ENCODE measurements at places on chromosomes 3 and 15.

DNA sequence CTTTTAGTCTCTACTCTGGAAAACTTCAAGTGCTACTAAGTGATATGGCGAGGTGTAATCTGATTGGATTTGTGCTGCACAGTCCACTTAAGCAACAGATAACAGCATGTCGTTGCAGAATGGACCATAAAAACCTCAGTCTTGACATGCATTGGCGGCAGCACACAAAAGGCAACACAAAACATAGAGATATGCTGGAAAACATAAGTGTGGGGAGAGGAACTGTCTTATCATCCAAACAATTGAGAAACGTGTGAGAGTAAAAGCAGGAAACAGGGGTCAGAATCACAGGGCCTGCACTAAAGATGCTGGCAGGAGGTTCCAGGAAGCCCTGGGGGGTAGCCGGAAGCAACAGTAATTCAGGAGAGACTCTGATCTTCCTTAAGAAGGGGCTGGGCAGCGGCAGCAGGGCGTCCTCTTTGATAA lies 82.1 kb downstream of the CGNL1 start:
- DNase-seq, result no peak

- DNase-seq, result no peak
Observed at GRCh38 chr3:99696497-99696896, 58.1 kb downstream of the COL8A1 start.

DNA sequence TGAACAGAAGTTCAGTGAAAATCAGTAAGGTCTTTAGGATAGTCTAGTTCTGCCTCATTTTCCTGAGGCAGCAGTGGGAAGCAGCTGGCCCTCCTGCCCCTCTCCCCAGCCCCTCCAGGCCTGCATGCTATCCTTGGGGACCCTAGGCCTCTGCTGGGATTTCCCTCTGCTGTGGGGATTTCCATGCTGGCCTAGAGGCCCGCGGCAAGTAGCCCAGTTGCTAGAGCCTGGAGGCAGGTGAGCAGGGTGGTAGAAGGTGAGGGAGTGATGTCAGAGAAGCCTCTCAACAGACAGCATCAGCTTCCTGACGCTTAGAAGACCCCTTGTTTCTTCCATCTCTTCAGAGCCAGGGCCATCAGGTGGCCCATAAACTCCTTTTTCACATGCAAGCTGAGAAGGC lies 305.8 kb upstream of the THBS1 start:
- DNase-seq, result no peak

- DNase-seq, result no peak
Observed at GRCh38 chr3:159723295-159723694, 265.3 kb upstream of the IL12A start.

- DNase-seq, result no peak
Observed at GRCh38 chr3:171825222-171825828, 15.0 kb upstream of the PLD1 start.

DNA sequence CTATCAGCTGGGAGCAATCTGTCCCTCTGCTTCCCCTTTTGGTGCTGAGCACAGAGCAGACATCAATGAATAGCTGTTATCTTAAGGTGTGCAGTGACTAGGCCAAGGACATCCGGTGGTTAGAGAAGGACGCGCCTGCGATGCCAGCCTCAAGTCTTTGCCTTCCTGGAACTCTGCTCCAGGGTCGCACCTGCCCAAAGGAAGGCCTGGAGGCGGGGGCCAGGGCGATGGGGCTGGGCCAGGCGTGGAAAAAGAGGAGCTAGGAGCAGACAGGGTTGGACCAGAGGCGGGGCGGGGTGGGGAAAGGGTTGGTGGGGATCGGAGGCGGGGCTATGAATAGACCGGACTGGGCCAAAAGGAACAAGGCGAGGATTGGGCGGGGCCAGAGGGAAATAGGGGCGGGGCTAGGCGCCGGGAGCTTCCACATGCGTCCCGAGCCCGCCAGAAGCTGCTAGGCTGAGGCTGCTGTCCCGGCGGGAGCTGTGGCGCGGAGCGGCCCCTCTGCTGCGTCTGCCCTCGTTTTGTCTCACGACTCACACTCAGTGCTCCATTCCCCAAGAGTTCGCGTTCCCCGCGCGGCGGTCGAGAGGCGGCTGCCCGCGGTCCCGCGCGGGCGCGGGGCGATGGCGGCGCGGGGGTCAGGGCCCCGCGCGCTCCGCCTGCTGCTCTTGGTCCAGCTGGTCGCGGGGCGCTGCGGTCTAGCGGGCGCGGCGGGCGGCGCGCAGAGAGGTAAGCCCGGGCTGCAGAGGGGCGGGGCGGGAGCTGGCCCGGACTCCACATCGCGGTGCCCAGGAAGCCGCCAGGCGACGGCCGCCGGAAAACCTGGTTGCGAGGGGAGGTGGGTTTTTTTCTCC lies at the start of gene CHRNA5:
TSS of gene CHRNA5 (plus strand) at position 424 of the 854 bp plus-strand sequence. CDS start at position 624, 200 bp downstream.
- peak; percentile 89 for DNase-seq

- DNase-seq, result no peak
Observed at GRCh38 chr15:58562135-58562534, 130.3 kb downstream of the LIPC start.

DNA sequence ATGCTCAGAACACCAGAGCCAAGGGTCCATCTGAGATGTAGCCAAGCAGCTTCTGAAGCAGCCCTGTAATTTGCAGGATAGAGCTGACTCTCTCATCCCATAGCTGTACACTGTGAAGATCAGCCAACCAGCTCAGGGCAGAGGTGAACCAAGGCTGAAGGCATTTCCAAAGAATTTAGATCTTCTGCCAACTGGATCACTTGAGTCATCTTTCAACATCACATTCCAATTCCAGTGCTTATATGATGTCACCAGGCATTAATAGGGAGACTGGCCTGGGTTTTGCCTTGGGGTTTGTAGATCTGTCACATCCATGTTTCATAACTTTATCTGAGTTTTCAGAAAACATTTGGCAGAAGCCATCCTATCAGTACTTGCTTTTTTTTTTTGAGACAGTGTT lies 98.2 kb downstream of the NR2F2 start:
- DNase-seq, result no peak

GRCh38 chr3:127604035-127604434 lies 5.8 kb downstream of the MCM2 start:
- no peak for DNase-seq

GRCh38 chr3:170660139-170660538 lies 74.3 kb upstream of the SLC7A14 start:
- no peak for DNase-seq

GRCh38 chr3:128950223-128950938 lies 43.5 kb downstream of the CFAP92 start:
- DNase-seq, result no peak

DNA sequence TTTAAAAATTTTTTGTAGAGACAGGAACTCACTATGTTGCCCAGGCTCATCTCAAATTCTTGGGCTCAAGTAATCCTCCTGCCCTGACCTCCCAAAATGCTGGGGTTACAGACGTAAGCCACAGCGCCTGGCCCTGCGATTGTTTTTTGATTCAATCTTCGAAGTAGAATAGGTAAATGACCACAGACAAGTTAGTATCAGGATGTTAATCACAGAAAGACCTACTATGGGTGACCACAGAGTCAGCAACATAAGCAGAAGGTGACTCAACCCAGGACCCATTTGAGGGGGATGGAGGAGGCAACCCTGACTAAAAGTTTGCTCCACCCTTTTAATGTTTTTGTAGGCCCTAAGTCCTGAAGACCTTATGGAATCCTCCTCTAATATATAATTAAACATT lies 10.0 kb upstream of the USP3 start:
- DNase-seq, result no peak

GRCh38 chr3:143241481-143241951 lies 121.9 kb downstream of the CHST2 start:
- no peak for DNase-seq

DNA sequence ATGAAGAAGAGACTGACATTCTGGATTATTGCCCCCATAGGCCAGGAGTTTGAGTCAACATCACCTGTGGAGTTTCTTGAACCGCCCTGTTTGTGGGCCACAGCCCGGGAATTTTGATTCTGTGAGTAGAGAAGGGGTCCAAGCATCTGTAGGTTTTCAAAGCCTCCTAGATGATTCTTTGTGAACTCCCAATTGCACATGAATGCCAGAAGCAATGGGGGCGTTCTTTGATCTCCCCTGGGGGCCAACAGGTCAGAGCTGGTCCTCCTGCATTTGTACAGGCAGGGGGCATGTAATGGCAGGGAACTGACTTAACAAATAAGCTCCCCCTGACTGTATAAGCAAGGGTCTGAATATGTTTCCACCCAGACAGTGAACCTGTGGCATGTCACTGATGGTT lies 260.3 kb downstream of the SLCO3A1 start:
- no peak for DNase-seq

DNA sequence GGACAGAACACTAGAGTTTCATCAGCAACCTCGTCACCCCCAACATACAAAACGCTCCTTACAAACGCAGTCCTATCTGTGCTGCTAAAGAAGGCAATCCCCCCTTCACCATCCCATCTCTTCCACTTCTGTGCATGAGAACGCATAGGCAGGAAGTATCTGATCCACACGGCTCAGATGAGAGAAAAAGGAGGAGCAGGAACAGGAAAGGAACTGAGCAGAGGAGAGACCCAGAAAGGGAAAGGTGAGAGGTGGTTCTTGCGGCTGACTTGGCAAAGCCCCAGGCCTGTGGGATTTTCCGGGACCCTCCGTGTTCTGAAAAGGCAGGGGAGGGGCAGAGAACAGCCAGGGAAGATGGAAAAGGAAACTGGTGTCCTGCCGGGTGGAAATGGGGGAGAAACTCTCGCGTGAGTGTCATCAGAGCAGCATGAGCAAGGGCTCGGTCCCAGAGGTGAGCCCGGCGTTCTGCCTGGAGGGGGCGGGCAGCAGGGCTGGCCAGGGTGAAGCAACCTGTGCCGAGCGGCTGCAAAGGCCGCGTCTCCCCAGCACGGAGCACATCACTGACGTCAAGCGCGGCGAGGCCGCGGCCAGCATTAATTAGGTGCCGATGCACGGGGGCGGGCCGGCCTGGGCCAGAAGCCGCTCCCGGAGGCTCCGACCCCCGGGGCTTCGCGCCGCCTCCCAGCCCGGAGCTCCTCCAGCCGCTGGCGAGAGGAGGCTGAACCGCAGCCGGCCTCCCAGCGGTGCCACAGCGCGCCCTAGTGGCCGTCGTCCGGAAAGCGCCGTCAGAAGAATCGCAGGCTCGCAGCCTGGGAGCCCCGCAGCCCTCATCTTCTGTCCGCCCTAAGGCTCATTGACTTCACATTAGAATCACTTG lies 35.8 kb downstream of the CPN2 start:
- peak; percentile 86 for DNase-seq

- no peak for DNase-seq
Observed at GRCh38 chr15:59995568-59996297, 8.4 kb upstream of the FOXB1 start.

GRCh38 chr15:31150732-31151231 lies 49.3 kb upstream of the TRPM1 start:
- no peak for DNase-seq

GRCh38 chr3:42489937-42490227 lies 12.6 kb upstream of the VIPR1 start:
- DNase-seq, result no peak

DNA sequence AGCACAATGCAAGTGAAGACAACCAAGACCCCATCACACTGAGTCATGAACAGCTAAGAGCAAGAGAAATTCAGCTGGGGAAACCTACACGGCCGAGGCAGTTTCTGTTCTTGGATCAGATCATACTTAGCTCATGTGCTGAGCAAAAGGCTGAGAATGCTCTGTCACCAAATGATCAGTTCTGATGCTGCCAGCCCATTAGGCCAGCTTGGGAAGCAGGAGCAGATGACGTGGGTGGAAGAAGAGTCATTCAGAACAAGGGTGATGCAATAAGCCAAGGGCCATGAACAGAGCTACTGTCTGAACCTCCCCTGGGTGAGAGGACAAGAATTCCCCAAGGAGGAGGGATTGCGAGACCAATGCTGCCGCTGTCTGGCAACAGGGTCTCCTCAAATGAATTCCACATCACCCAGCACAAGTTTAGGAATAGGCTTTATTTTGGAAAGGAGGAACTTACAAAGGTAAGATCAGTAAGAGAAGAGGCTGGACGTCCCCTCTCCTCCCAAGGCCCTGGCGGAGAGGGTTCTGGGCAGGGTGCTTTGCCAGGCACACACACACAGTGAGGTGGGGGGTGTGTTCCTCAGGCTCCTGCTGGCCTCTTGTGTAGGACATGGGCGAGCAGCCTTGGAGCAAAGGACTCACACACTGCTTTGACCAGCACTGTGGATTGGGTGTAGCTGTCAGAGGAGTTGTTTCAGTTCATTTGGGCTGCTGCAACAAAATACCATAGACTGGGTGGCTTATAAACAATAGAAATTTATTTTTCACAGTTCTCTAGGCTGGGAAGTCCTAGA lies 65.6 kb upstream of the CTXND1 start:
- peak; percentile 31 for DNase-seq

GRCh38 chr15:74184582-74185091 lies 11.1 kb downstream of the ISLR start:
- DNase-seq, result peak; percentile 10

DNA sequence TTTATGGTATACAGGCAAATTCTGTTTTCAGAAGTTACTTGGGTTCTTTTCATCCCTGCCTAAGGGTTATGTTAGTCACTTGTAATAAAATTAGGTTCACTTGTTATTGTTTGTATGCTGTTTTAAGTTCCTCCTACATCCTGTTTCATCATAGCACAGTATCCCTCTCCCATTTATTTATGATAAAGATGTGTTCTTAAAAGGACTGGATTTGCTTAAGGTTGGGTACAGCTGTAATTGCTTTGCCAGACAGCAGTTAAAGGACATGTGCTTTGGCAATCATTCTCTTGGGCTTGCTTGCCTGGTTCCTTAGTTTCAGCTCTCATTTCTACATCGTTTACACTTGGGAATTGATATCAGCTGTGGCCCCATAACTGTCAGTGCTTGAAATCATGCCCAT lies 11.7 kb downstream of the ATP2C1 start:
- DNase-seq, result no peak

DNA sequence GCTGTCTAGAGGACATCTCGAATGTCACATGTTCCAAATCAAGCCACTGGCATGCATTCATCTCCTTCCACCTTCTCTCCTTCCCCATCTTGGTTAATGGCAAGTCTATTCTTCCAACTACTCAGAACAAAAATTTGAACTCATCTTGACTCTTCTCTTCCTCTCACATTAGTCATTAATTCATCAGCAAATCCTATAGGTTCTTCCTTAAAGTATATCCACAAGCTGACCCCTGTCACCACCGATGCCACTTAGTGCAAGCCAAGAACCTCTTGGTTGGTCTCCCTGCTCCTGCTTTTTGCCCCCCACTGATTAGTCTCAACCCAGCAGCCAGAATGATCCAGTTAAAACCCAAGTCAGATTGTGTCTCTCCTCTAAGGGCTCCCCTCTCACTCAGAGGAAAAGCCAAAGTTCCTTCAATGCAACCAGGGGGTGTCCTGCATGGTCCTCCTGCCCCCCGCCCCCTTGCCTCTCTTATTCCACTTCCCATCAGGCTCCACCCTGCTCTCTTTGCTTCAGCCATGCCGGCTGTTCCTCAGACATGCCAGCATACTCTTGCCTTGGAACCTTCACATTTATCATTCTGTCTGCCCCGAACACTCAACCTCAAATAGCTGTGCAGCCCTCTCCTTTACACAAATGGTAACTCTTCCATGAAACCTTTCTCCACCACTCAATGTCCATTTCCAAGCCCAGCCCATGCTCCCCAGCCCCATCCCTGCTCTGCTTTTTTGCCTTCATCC lies 1.0 kb upstream of the GALNT15 start:
- no peak for DNase-seq

DNA sequence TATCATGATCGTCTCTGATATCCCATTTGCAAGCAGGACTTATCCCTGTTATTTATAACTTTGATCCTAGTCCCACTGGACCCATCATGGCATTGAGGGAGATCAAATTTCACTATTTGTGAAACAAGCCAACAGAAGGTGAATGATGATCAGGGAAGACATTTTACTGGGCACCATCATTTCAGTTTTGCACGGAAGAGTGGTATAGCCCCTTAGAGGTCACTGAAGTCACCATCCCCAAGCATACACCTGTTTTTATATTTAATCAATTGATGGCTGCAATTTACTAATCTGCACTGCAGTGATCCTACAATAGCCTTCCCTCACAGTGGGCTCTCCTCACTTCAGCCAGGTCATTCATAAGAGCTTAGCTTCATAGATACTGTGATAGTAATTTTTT lies 132.4 kb downstream of the FHIT start:
- DNase-seq, result no peak
